M059J (cell line): ENCODE measurements at places on chromosomes 12 and 14. TPM values are rescaled to one million over a fixed set of nuclear protein-coding genes. Genes with fewer than 3 reads are reported as not detected.

GRCh38 chr12:94622475-94622874 lies 27.9 kb downstream of the TMCC3 start:
- DNase-seq: peak; percentile 82

RDH16 gene
- not detected in 2 replicates for total RNA-seq

DNA sequence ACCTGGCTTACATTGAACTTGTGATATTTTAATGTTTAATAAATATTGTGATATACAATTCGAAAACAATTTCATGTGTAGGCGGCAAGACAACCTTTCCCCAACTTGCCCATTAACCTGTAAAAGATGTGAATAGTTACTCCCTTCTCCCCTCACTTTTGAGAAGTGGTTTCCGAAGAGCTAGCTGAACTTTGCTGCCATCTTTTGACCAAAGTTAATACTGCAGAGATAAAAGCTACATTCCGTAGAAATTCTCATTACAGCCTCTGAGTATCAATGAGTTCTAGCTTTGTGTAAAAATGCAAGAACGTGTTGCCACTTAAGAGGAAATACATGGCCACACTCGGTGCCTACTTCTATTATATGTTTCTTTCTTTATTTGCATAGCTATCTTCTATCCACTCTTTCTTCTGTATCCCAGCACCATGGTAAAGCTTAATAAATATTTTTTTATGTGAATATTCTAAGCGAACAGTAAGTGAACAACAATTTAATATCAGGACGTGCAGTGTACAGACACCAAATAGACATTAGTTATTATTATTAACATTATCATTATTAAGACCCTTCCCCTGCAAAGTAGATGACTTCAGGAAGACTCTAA lies 105.1 kb upstream of the TMEM260 start:
- peak; percentile 34 for DNase-seq

- DNase-seq: peak; percentile 1
Measured at GRCh38 chr14:97713023-97713422, 915.8 kb downstream of the VRK1 start.

DNA sequence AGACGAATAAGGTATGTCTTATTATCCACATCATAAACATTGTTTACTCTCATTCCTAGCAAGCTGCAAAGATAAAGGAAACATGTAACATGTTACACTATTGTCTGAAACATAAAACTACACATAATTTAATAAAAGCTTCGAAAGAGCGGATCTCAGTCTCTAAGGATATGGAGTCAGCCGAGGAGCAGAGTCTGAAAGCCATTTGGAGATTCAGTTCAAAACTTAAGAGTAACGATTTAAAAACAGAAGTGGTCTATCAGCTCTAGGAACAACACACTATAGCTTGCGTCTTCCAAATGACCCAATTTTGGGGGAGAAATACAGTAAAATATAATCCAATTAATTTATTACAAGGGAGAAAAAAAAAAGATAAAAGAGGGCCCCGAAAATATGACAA lies 775 bp downstream of the NEMF start:
- peak; percentile 9 for DNase-seq

- no peak for DNase-seq
Measured at GRCh38 chr14:26987744-26988363, 390.0 kb upstream of the NOVA1 start.

LRFN5 gene
- 0.05 TPM in 1 of 2 replicates, not detected in the other for total RNA-seq

SLC38A4 gene
- total RNA-seq: 2.7 and 3.3 TPM in 2 replicates

- peak; percentile 53 for DNase-seq
Measured at GRCh38 chr12:12716151-12716792, 896 bp upstream of the CDKN1B start.
